ENCODE measurements at places on chromosomes 6 and 20.

DNA sequence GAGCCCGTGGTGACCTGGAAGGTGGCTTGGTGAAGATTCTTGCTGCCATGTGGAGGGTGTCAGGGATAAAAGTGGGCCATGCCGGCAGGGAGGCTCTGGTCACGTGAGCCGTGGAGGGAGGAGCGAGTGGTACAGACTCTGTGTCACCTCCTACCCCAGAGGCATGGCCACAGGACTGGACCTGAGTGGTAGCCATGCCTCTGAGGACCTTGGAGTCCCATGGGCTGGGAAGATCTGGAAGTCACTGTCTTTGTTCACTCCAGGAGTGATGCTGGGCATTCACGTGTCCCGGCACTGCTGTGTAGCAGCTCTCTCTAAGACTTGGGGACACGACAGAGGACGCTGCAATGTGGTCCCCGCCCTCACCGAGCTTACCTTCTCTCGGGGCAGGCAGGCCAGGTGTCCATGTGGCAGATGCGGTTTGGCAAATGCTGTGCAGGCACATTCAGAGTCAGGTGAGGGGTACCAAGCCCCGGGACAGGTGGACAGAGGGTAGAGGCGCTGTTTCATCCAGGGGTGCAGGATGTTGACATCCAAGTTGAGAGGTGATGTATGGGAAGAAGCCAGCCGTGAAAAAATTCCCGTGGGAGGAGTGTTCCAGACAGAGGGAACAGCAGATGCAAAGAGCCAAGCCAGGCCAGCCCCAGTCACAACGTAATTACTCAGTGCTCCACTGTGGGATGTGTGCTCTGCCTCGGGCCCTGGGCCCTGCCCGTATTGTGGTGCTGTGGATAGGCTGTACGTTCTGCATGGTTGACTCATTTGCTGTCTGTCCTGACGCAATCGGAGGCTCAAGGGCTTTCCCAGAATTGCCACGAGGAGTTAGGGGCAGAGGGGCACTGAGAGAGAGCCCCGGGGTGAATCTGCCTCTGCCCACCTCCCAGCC is 307.8 kb downstream of the TAF4 start:
- peak; percentile 38 for DNase-seq

- DNase-seq, result no peak
Observed at GRCh38 chr6:40328386-40328985, 258.7 kb downstream of the LRFN2 start.

DNA sequence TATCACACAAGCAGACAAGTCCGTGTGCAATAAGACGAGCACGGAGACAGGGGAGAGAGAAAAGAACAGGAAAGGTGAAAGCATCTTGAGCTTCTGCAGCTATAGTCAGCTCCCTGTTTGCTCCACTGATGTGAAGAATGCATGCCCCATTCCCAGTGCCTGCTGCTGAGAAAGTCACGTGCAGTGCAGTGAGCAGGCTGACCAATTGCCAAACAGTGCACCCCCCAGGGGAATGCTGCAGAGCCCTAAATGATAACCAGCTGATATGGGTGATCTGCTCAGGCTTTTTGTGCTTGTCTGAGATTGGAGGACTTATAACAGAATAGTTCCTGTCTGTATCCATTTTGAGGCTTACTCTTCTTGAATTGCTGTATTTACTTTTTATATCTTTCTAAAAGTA is 121.5 kb downstream of the PACRG start:
- no peak for DNase-seq

- no peak for DNase-seq
Observed at GRCh38 chr20:9141921-9142320, 73.0 kb downstream of the PLCB4 start.

- no peak for DNase-seq
Observed at GRCh38 chr20:37869334-37869861, 33.5 kb upstream of the VSTM2L start.

GRCh38 chr6:166782520-166782919 is 155.5 kb upstream of the RPS6KA2 start:
- DNase-seq, result no peak

DNA sequence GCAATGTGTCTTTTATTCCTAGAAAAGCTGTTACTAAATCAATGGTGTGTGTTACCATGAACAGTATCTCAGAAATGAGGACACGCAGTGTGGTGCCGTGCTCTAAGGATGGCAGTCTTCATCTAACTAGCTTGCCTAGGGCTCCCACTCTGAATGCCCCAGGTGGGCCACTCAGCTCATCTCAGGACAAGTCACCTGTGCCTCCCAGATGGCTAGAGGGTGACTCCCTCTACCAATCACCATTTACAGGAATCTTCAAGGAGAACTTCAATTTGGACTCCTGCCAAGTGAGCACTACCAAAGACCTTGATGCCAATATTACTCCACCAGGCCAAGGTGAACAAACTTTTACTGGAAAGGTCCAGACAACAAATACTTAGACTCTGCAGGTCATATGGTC is 202.8 kb upstream of the FOXQ1 start:
- no peak for DNase-seq

DNA sequence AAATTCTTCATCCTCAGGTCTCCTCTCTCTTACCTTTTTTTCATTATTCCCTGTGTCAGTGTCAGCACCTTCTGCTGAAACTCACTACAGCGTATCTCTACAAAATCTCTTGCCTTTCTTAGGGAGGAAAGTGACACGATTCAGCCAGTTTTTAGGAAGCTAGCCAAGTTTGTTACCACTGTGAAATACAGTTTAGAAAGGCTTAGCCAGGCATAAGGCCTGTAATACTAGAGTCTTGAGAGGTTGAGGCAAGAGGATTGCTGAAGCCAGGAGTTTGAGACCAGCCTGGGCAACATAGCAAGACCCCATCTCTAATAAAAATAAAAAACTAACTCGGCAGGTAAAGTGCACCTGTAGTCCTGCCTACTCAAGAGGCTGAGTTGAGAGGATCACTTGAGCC is 16.7 kb downstream of the TAB2 start:
- DNase-seq, result no peak

DNA sequence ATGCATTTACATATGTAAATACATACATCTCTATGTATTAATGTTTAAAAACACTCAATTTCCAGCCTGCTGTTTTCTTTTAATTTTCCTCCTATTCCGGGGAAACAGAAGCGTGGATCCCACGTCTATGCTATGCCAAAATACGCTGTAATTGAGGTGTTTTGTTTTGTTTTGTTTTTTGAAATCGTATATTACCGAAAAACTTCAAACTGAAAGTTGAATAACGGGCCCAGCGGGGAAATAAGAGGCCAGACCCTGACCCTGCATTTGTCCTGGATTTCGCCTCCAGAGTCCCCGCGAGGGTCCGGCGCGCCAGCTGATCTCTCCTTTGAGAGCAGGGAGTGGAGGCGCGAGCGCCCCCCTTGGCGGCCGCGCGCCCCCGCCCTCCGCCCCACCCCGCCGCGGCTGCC is 355 bp upstream of the BMP2 start:
- DNase-seq, result no peak

DNA sequence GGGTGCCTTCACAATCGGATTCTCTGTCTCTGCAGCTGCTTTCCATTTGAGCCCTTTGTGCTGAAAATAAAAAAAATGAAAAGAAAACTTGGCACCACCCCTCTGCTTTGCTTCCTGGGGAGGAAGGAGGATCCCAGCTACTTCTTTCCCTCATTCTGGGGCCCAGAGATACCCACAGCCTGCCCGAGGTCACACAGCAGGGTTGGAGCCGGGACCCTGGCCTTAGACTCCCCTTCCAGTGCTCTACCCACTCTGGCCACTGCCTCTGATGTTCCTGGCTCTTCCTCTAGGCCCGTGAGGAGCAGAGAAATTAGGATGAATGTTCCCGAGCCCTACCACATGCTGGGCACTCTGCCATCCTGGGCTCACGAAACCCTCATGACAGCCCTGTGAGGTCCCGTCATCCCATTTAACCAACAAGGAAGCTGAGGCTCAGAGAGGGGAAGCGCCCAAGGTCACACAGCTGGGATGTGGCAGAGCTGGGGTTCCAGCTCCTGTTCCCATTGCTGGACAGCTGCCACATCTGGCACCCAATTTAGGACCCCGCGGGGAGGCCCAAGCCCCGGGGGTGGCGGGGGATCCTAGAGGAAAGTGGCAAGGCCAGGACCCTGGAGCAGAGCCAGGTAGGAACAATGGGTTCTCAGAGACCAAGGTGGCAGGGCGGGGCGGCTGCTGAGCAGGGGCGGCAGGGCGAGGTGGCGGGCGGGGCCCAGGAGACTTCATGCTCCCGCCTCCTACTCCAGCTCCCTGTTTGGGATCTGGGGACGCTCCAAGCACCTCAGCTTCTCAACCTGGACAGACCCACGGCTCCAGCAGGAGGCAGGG is 76.6 kb downstream of the CEBPB start:
- DNase-seq, result peak; percentile 91

DNA sequence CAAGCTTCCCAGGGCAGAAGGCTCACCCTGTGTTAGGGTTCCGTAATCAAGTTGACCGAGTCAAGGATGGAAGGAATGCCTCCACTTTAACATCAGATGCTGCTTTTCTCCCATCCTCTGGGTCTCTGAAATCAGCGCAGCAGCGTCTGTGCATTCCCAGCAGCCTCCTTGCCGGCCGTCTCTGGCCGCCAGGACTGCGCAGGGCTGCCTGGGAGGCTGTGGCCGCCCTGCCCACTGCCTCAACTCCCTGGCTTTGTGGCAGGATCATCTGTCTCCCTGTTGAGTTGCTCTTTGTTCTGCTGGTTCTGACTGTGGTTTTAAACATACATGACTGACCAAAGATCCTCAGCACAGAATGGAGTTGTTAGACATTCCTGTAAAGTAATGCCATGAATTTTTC is 56.5 kb downstream of the DLL1 start:
- DNase-seq, result no peak

DNA sequence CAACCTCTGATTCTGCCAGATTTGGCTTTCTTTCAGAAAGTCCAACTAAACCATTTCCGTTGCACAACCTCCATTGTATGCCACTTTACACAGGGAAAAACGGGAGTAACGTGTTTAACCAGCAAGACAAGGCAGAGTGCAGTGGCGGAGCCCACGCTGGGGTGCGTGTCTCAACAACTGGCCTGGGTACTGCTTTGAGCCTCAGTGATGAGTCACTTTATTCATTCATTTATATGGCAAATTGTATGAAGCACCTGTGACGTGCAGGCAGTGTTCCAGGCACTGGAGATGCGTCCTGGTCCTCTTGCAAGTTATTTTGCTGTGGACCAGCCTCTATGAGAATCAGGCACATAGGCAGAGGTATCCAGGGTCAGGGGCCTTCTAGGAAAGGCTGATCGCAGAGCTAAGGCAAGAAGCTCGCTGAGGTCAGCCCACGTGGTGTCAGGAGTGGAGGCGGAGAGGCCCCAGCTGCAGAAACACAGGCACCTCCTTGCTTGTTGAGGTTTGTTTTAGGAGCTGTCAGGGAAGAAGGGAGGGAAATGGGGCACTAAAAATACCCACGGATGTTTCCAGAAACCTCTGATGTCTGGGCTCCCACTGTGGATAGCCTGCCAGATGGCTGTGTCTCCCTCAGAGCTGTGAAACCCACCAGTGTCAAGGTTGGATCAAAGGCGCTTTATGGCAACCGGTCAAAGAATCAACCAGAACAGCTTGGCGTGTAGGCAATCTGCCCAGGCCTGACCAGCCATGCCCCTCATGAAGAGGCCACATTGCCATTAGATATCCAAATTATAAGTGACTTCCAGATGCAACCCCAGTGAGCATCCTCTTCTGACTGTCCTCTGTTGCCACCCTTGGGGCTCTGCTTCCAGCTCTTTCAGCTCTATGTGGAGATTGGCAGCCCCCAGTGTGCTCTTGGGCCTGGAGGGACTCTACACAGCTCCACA is 157.2 kb downstream of the CD83 start:
- no peak for DNase-seq

Measured in suprapubic skin (tissue), 4 donors.